ENCODE measurements at places on chromosomes 4 and X. TPM values are rescaled to one million over a fixed set of nuclear protein-coding genes. Genes with fewer than 3 reads are reported as not detected.

DNA sequence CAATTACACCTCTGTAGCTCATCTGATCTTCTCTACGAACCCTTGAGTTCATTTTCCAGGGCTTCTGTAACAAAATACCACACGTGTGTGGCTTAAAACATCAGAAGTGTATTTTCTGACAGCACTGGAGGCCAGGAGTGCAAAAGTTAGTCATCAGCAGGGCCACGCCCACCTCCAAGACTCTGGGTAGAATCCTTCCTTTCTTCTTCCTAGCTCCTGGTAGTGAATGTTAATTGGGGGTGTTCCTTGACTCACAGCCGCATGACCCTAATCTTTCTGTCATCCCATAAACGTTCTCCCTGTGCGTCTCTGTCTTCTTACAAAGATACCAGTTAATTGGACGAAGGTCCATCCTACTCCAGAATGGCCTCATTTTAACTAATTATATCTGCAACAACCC is 115.0 kb downstream of the TRIML1 start:
- H3K27ac ChIP-seq = no peak overlapping the region
- no peak overlapping the region for H3K4me3 ChIP-seq
- DNase-seq = no peak
- no peaks in the 10 kb centered on the region for H3K36me3 ChIP-seq

DNA sequence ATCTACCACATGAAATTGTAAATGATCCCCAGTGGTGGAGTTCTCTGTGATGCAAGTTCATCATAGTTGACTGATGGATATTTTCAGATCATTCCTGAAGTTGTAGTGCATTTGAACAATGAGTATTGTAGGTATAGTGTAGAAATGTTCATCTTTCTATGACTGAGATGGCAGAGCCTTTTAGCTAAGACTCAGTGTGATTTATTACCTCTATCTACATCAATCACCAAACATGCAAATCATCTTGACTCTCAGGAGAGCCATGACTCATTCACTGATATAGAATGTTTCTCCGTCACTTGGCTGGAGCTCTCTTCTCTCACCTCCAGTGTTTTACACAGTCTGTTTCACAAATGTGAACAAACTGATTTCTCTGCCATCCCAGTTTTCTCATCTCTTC is 392.6 kb downstream of the IL1RAPL1 start:
- no peaks in the 10 kb centered on the region for H3K36me3 ChIP-seq
- H3K4me3 ChIP-seq = no peak overlapping the region

DNA sequence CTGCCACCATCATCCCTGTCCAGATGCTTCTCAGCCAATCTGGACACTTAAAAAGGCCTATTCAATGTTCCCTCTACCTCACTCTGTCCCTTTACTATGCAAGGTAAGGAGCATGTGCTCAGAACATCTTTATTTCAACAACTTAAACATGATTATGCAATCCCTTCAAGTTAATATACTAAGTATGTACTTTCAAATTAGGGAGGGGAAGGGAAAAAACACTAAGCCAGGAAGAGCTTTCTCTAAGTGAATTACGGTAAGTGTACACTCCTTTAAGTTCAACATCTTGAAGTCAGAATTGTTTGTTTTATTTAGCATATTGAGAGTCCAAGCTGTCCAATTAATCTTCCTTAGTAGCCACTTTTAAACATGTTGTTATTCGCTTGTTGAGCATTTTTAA is 14.1 kb downstream of the SLC10A7 start:
- H3K4me3 ChIP-seq = no peak overlapping the region
- H3K27ac ChIP-seq = no peak overlapping the region
- H3K36me3 ChIP-seq = no peaks in the 10 kb centered on the region
- no peaks in the 10 kb centered on the region for H3K27me3 ChIP-seq
- DNase-seq = no peak

GRCh38 chrX:136162827-136163570 is 15.7 kb downstream of the FHL1 start:
- DNase-seq = peak; percentile 36
- no peaks in the 10 kb centered on the region for H3K4me1 ChIP-seq
- no peaks in the 10 kb centered on the region for H3K27me3 ChIP-seq
- no peak overlapping the region for H3K4me3 ChIP-seq
- no peaks in the 10 kb centered on the region for H3K36me3 ChIP-seq

Gene TET2
- total RNA-seq = 17.5 TPM

GRCh38 chr4:173446416-173446815 is 47.5 kb upstream of the SCRG1 start:
- no peak for DNase-seq
- peaks cover 20% of the 10 kb centered on the region for H3K4me1 ChIP-seq
- no peak overlapping the region for H3K4me3 ChIP-seq
- H3K27me3 ChIP-seq = no peaks in the 10 kb centered on the region
- H3K36me3 ChIP-seq = no peaks in the 10 kb centered on the region

Gene EXOC1
- total RNA-seq = 40.4 TPM

DNA sequence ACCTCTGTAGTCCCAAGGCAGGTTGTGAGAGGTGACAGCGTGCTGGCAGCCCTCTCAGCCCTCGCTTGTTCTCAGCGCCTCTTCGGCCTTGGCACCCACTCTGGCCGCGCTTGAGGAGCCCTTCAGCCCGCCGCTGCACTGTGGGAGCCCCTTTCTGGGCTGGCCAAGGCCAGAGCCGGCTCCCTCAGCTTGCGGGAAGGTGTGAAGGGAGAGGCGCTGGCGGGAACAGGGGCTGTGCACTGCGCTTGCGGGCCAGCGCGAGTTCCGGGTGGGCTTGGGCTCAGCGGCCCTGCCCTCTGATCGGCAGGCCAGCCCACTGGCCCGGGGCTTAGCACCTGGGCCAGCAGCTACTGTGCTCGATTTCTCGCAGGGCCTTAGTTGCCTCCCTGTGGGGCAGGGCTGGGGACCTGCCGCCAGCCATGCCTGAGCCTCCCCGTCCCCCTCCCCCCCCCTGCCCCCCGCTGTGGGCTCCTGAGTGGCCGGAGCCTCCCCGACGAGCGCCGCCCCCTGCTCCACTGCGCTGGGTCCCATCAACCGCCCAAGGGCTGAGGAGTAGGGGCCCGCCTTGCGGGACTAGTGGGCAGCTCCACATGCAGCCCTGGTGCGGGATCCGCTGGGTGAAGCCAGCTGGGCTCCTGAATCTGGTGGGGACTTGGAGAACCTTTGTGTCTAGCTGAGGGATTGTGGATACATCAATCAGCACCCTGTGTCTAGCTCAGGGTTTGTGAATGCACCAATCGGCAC is 347.6 kb downstream of the KLHL13 start:
- no peak for DNase-seq
- no peaks in the 10 kb centered on the region for H3K27me3 ChIP-seq
- no peaks in the 10 kb centered on the region for H3K4me1 ChIP-seq
- H3K36me3 ChIP-seq = no peaks in the 10 kb centered on the region

GRCh38 chr4:70559211-70559830 is 32.7 kb upstream of the AMBN start:
- no peaks in the 10 kb centered on the region for H3K27me3 ChIP-seq
- H3K27ac ChIP-seq = no peak overlapping the region
- no peaks in the 10 kb centered on the region for H3K36me3 ChIP-seq
- H3K4me3 ChIP-seq = no peak overlapping the region
- H3K4me1 ChIP-seq = no peaks in the 10 kb centered on the region

DNA sequence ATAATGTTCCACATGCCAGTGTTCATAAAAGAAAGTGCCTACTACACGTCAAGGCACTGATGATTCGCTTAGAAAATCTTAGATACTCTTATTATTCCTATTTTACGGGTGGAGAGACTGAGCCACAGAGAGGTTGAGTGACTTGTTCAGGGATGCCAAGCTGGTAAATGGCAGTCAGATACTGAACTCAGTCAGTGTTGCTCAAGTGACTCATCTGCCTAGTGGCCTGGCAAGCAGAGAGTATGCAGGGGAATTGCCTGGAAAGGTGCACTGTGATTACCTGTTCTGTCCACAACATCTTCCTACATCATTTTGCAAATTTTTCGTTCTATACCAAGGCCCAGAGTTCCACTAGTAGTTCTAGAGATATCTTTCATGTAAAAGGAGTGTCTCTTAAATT is 68.4 kb downstream of the RAPGEF2 start:
- H3K4me3 ChIP-seq = no peak overlapping the region
- H3K27ac ChIP-seq = no peak overlapping the region
- no peak for DNase-seq
- no peaks in the 10 kb centered on the region for H3K27me3 ChIP-seq
- H3K4me1 ChIP-seq = no peaks in the 10 kb centered on the region

DNA sequence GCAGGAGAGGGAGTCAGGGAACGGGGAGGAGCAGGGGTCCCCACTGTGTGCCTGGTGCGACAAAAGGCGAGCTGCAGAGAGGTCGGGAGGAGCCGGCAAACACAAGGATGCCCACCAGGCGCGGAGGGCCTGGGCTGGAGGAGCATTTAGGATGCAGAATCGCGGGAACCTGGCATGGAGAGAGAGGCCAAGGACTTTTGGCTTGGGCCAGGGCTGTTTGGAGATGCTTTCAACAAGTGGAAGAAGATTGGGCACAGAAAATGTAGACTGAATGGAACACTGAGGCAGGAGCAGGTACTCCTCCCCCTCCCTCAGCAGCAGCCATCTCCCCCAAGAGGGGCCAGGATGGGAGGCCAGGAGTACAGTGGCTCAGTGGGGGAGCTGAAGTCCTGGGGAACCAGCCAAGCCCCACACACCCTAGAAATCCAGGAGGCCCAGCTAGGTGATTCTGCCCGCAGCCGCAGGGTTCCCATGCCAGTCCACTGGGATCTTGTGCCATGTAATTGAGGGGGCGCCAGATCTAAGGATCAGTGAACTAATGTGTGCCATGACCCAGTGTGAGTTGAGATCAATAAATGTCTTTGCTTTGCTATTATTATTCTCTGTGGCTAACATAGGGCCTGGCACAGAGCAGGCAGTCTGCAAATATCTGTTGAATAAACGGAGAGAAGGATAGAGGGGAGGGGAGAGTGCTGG is 1.1 kb upstream of the ABLIM2 start:
- H3K4me3 ChIP-seq = peak overlapping the region; percentile 76
- no peaks in the 10 kb centered on the region for H3K36me3 ChIP-seq
- H3K27me3 ChIP-seq = no peaks in the 10 kb centered on the region
- no peak for DNase-seq
- H3K4me1 ChIP-seq = peaks cover 9% of the 10 kb centered on the region
- no peak overlapping the region for H3K27ac ChIP-seq

DNA sequence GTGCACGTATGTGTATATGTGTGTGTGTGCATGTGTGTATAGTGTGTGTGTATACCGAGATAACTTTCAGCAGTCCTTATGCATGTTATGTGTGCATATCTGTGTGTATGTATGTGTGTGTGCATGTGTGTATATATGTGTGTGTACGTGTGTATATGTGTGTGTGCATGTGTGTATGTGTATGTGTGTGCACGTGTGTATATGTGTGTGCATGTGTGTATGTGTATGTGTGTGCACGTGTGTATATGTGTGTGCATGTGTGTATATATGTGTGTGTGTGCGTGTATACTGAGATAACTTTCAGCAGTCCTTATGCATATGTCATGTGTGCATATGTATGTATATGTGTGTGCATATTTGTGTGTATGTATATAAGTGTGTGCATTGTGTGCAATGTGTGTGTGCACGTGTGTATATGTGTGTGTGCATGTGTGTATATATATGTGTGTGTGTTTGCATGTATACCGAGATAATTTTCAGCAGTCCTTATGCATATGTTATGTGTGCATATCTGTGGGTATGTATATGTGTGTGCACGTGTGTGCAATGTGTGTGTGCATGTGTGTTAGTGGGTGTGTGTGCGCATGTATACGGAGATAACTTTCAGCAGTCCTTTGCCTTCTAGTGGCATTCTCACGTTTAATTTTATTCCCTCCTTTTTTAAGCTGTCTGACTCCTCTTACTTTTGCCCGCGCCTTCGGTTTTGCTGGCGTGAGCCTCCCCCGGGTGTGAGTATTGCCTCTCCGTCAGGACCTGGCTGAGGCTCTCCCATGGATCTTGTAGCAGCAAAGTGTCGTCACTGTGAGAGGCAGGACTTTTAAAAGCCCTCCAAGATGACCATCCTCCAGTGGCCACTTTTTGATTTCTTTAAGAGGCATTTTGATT is 99.6 kb upstream of the SHOX start:
- H3K4me1 ChIP-seq = no peaks in the 10 kb centered on the region
- no peaks in the 10 kb centered on the region for H3K27me3 ChIP-seq
- H3K36me3 ChIP-seq = no peaks in the 10 kb centered on the region

Data from testis (tissue), 5 donors.